ENCODE measurements at places on chromosomes 5 and 9. TPM values are rescaled to one million over a fixed set of nuclear protein-coding genes. Genes with fewer than 3 reads are reported as not detected.

DNA sequence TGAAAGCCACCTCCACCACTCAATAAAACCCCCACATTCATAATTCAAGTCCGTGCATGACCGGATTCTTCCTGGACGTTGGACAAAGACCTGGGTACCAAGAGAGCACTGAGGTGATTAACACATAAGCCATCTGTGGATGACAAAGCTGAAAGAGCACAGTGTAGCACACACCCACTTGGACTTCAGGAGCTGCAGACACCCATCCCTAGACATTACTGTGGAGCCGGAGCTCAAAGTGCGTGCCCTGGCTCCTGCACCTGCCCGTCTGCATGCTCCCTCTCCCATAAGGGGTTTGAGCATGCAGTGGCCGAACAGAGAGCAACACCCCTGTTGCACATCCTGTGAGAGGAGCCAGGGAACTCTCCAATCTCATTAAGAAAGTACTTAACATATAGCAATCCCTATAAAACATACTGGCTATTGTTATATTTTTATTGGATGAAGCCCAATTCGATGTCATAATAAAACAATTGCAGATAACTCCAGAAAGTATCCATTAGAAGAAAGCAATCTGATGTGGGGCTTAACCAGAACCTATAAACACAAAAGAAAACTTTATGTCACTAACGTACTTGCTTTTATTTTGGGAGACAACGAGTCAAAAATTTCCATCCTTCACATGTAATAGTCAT, 1174.2 kb upstream of the C9orf72 start:
- no peak for DNase-seq

DNA sequence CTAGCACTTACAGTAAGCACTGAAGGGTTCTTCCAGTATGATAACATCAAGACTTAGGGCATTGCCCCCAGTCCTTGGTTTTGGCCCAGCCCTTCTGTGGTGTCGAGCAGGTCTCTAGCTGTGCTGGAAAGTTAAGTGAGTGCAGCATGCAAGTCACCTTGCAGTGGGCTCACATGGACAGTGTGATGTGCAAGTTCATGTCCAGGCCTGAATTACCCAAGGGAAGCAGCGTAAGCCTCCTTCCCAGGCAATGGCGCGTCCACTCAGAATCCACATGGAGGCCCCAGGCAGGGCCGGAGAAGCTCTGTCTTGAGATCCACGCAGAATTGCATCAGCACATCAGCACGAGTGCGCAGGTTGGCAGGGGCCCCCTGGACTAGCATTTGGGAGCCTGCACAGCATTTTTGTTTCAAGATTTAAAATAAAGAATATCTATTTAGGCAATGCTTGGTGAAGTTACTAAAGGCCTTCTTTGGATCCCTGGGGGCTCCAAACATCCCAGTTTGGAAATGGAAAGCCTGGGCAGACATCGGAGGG, 108.4 kb upstream of the ALDH1B1 start:
- DNase-seq: no peak

The TMOD1 gene
- 1.0 TPM for total RNA-seq

GRCh38 chr5:31855134-31856040, 216.5 kb downstream of the PDZD2 start:
- DNase-seq: peak; percentile 59

The SREK1IP1 gene
- 24.3 TPM for total RNA-seq

- DNase-seq: no peak
Observed at GRCh38 chr9:124251204-124251603, 6.5 kb upstream of the NEK6 start.

All from WTC11 (cell line).